ENCODE measurements at places on chromosomes 3 and 15. TPM values are rescaled to one million over a fixed set of nuclear protein-coding genes. Genes with fewer than 3 reads are reported as not detected.
A peak's percentile ranks its signal among the peaks of the same experiment; 100 is the strongest.

DNA sequence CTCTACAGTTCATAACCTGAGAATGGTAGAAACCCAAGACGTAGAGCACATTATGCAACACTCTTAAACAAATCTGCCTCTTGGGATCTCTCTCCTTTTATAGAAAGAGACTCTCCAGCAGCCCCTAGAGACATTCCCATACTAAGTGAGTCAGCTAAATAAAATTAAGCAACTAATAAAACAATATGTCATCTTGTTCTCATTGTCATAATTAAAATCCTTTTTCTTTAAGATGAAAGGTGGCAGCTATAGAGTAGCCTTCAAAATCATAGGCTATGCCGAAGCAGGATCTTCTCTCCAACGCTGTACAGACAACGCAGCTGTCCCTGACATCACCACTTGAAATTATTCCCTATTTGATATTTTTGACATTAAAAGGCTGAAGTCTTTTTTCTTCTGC lies 790.0 kb downstream of the FHIT start:
- H3K4me1 ChIP-seq: no peaks in the 10 kb centered on the region
- no peak overlapping the region for H3K4me3 ChIP-seq
- no peak overlapping the region for H3K27ac ChIP-seq
- DNase-seq: no peak
- no peaks in the 10 kb centered on the region for H3K36me3 ChIP-seq
- no peaks in the 10 kb centered on the region for H3K27me3 ChIP-seq

GRCh38 chr3:4512895-4513616 lies 19.9 kb downstream of the ITPR1 start:
- no peak overlapping the region for H3K27ac ChIP-seq
- no peaks in the 10 kb centered on the region for H3K27me3 ChIP-seq
- peaks cover 35% of the 10 kb centered on the region for H3K4me1 ChIP-seq
- H3K36me3 ChIP-seq: no peaks in the 10 kb centered on the region
- DNase-seq: peak; percentile 9

DNA sequence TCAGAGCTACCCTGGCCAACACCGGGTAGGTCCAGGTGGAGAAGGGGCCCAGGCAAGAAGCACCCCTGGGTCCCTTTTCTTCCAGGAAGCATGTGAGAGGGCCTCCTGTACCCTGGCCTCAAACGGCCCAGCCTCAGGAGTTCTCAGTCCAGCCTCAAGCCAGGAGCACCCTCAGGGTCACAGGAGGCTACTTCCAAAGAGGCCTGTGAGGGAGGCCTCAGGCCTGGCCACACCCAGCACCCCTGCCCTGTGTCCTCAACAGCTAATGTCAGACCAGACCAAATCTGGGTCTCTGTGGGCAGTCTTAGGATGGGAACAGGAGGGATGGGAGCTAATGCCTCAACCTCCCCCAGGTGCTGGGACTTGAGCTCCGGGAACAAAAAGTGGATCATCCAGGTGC lies 23.5 kb downstream of the PTH1R start:
- peaks cover 17% of the 10 kb centered on the region for H3K27me3 ChIP-seq
- H3K27ac ChIP-seq: no peak overlapping the region
- no peak for DNase-seq
- no peak overlapping the region for H3K4me3 ChIP-seq

- no peak overlapping the region for H3K4me3 ChIP-seq
- no peak for DNase-seq
- H3K27me3 ChIP-seq: no peaks in the 10 kb centered on the region
- no peak overlapping the region for H3K27ac ChIP-seq
- peaks cover 11% of the 10 kb centered on the region for H3K4me1 ChIP-seq
- no peaks in the 10 kb centered on the region for H3K36me3 ChIP-seq
Measured at GRCh38 chr3:144112437-144112836, 140.8 kb downstream of the DIPK2A start.

DNA sequence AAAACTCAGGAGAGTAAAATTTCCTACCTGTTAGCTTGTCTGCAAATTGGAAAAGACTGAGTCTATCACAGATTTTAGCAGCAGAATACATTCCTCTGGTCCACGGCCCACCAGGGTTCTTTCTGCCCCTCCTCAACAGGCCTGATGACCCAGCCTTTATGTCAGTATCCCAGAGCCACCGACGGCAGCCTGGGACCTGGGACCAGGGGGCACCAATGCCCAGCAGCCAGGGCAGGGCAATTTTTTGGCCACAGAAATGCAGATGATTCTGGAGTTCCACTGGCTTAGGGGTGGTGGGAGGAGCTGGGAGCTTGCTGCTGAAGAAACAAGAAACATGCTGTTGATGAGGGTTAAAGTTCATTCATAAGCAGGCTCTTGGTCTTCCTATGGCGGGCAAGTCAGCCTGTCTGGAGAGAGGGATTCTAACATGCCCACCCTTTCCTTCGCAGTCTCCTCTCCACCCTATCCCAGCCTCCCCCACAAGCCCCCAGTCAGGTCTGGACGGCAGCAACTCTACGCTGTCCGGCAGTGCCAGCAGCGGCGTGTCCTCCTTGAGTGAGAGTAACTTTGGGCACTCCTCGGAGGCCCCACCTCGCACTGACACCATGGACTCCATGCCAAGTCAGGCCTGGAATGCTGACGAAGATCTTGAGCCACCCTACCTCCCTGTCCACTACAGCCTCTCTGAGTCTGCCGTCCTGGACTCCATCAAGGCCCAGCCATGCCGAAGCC lies 4.3 kb upstream of the MANF start:
- DNase-seq: no peak
- no peak overlapping the region for H3K27ac ChIP-seq
- H3K4me1 ChIP-seq: peaks cover 16% of the 10 kb centered on the region
- H3K36me3 ChIP-seq: no peaks in the 10 kb centered on the region
- H3K4me3 ChIP-seq: no peak overlapping the region
- no peaks in the 10 kb centered on the region for H3K27me3 ChIP-seq

- no peak overlapping the region for H3K27ac ChIP-seq
- no peaks in the 10 kb centered on the region for H3K4me1 ChIP-seq
- no peak overlapping the region for H3K4me3 ChIP-seq
- no peak for DNase-seq
- no peaks in the 10 kb centered on the region for H3K27me3 ChIP-seq
- H3K36me3 ChIP-seq: no peaks in the 10 kb centered on the region
Measured at GRCh38 chr15:58087871-58088270, 22.4 kb upstream of the ALDH1A2 start.

DNA sequence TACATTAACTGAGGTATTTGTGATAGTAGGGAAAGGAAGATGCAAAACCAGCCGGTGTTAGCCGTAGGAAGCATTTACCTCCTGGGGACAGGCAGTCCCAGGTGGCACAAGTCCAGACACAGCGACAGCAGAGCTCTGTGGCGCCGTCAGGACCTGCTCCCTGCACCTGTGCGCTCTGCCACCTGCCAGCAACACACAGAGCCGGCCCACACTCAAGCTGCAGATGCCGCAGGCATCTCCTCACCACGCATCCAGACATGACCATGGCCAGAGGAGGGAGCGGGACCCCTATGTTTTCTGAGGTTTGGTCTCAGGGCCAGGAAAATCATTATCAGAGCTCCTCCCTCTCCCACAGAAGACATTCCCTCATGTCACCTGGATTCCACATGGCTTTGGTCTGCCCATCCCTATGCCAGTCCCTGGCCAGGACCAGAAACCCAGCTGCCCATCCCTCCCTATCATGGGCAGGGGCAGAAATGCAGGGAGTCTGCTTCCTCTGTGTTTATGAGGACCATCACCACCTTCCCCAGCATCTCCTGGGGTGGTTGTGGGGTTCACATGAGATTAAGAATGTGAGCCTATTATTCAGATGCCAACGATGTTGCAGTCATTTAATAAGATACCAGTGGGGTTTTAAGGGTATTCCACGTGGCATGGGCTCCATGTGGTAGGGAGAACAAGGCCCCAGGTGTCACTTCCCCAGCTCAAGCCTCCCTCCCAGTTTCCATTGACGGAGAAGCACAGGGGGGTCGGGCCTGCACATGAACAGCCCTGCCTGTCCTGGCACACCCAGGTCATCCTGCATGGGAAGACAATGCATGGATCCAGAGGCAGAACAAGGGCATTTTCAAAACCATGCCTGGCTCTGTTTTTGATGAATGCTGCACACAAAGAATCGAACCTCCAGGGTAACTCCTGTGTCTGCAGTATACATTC lies 251.1 kb downstream of the OCA2 start:
- no peaks in the 10 kb centered on the region for H3K27me3 ChIP-seq
- H3K4me3 ChIP-seq: no peak overlapping the region
- H3K4me1 ChIP-seq: no peaks in the 10 kb centered on the region
- no peaks in the 10 kb centered on the region for H3K36me3 ChIP-seq

- DNase-seq: peak; percentile 55
- H3K4me1 ChIP-seq: peaks cover 72% of the 10 kb centered on the region
- 0 out of 2 replicates have a peak, but pooled peaks cover 4% of the 10 kb centered on the region for H3K27me3 ChIP-seq
- H3K36me3 ChIP-seq: no peaks in the 10 kb centered on the region
- no peak overlapping the region for H3K4me3 ChIP-seq
Measured at GRCh38 chr15:67146875-67147381, 81.5 kb downstream of the SMAD3 start.

DNA sequence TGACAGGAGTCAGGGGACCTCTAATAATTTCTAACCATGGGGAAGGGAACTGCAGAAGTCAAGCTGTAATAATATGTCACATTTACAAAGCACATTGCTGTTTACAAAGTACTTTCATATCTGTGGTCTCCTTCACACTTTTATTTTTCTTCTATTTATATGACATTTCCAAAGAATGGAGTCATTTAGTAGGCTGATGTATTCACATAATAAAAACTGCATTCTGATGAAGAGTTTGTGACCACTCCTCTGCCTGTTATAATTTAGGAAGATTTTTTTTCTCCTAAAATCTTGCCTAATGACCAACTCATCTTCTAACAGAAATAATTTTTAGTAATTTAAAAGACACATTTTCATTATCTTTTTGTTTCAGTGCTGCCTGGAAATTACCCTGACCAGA lies 272.2 kb upstream of the VEPH1 start:
- no peak for DNase-seq
- no peaks in the 10 kb centered on the region for H3K36me3 ChIP-seq
- H3K4me3 ChIP-seq: no peak overlapping the region
- H3K27ac ChIP-seq: no peak overlapping the region
- no peaks in the 10 kb centered on the region for H3K4me1 ChIP-seq

- peaks cover 45% of the 10 kb centered on the region for H3K4me1 ChIP-seq
- peaks cover 100% of the 10 kb centered on the region for H3K27me3 ChIP-seq
- no peaks in the 10 kb centered on the region for H3K36me3 ChIP-seq
Measured at GRCh38 chr15:67826717-67827561, 1.6 kb downstream of the SKOR1 start.

- no peak overlapping the region for H3K27ac ChIP-seq
- no peak for DNase-seq
- H3K36me3 ChIP-seq: no peaks in the 10 kb centered on the region
- H3K27me3 ChIP-seq: no peaks in the 10 kb centered on the region
- no peaks in the 10 kb centered on the region for H3K4me1 ChIP-seq
- no peak overlapping the region for H3K4me3 ChIP-seq
Measured at GRCh38 chr15:65110676-65111292, 4.2 kb downstream of the UBAP1L start.

The GOLGA6L26 gene
- total RNA-seq: not detected

The ALS2CL gene
- 11.8 TPM for total RNA-seq

GRCh38 chr3:71464613-71465012 lies 118.9 kb downstream of the FOXP1 start:
- no peak overlapping the region for H3K4me3 ChIP-seq
- H3K27me3 ChIP-seq: no peaks in the 10 kb centered on the region
- H3K4me1 ChIP-seq: peaks cover 29% of the 10 kb centered on the region
- no peak overlapping the region for H3K27ac ChIP-seq
- no peaks in the 10 kb centered on the region for H3K36me3 ChIP-seq
- no peak for DNase-seq

The LRTM1 gene
- total RNA-seq: not detected

DNA sequence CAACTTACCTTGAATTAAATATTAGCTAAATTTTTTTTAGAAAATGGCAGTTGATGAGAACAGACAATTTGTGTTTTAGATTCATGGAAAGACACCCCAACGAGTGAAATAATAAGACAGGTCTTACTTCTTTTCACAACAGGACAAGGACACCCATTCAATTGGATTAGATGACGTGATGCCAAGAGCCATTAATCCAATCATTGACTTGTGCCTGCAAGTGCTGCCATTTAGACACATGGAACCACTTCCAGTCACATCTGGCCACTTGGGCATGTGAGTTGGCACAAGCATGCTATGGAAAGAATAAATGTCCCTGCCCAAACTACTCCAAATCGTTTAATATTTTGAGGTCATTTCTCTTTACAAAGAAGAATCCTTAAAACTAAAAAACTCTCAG lies 1308.8 kb downstream of the ROBO2 start:
- no peak for DNase-seq
- H3K27ac ChIP-seq: no peak overlapping the region
- no peaks in the 10 kb centered on the region for H3K27me3 ChIP-seq
- no peaks in the 10 kb centered on the region for H3K36me3 ChIP-seq
- H3K4me1 ChIP-seq: peaks cover 67% of the 10 kb centered on the region
- no peak overlapping the region for H3K4me3 ChIP-seq

GRCh38 chr3:34881026-34881425 lies 758.3 kb upstream of the ARPP21 start:
- H3K36me3 ChIP-seq: no peaks in the 10 kb centered on the region
- H3K4me1 ChIP-seq: peaks cover 12% of the 10 kb centered on the region
- H3K27ac ChIP-seq: no peak overlapping the region
- no peaks in the 10 kb centered on the region for H3K27me3 ChIP-seq
- H3K4me3 ChIP-seq: no peak overlapping the region

DNA sequence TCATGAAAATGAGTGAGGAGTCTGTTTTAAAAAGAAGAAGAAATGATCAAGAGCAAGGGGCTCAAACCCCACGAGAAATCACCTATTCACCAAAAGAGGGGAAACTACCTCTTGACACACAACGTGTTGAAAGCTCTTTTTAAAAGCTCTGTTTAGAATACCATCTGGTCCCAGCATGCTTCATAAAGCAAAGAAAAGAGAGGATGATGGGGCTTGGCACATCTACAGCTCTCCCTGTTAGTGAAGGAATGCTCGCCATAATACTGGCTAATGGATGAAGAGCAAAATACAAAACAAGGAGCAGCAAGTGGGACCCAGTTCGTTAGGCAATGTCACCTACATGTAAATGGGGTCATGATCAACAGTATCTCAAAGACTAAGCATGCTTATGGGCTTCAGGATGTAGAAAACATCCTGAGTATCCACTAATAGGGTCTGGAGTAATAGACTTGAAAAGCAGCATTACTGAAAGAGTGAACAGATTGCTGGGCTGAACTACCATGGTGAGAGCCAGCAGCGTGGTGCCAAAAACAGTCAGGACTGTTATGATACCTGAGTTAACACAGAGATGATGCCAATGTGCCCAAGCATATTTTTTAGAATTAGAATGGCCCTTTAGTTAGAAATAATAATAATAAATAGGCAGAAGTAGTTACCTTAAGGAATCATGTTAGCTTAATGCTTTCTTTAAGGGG lies 159.7 kb upstream of the POU1F1 start:
- no peaks in the 10 kb centered on the region for H3K4me1 ChIP-seq
- H3K4me3 ChIP-seq: no peak overlapping the region
- no peaks in the 10 kb centered on the region for H3K36me3 ChIP-seq
- no peak for DNase-seq
- H3K27me3 ChIP-seq: no peaks in the 10 kb centered on the region

DNA sequence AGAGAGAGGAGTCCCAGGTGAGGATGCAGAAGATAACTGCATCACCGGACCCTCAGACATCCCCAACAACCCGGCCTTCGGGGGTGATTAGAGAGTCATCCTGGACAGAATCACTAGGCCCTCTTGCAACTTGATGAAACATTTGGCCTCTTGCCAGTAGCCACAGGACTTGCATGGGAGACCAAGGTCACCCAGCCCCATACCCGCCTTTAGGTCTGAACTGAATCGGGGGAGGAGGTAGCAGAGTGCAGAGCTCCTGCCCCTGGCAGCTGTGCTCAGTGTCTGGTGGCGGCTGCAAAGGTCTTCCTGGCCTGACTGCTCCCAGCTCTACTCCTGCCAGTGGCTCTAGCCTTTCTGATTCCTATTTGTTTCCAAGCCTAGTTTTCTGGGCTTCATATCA lies 12.4 kb downstream of the PIF1 start:
- H3K4me3 ChIP-seq: no peak overlapping the region
- peak overlapping the region; percentile 100 for H3K27ac ChIP-seq
- peaks cover 18% of the 10 kb centered on the region for H3K36me3 ChIP-seq
- no peak for DNase-seq
- no peaks in the 10 kb centered on the region for H3K27me3 ChIP-seq

The RTP3 gene
- not detected for total RNA-seq

All from GM23338 (cell line).